Activated CD4-positive, alpha-beta T cell treated with anti-CD3 and anti-CD28 coated beads for 48 hours (primary cell): ENCODE measurements at places on chromosomes 7 and 10.

- DNase-seq: no peak
These were observed 7.0 kb downstream of the WDR91 start for GRCh38 chr7:135204341-135204749.

GRCh38 chr7:92835261-92835850, 1.0 kb downstream of the CDK6 start:
- peak; percentile 71 for DNase-seq

DNA sequence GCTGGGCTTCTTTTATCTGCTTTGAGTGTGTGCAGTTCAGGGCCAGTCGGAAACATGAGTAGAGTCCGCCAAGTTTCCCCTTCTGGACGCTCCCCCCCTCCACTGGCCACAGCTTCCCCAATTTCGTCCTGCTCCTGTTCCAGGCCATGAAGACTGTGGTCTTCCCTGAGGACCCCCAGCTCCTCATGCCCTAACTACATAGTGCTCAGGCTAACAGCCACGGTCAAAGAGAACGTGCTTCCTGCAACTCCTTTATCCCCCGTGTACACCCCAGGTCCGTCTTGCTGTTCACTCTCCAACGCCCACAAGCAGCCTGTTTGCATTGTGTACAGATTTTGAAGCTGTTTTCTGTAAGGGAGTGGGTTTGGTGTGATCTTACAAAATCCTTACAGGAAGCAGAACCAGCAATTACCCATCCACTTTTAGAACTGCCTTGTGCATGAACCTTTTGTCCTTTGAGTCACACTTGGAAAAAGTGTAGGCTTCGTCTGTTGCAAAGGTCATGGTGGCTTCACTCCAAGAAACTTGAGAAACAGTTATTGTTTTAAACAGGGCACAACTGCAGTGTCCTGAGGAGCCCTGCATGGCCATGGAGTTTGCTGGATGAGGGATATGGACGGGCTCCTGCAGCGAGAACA, 77.0 kb upstream of the FAM20C start:
- DNase-seq: no peak

GRCh38 chr7:158160199-158160598, 427.4 kb downstream of the PTPRN2 start:
- DNase-seq: no peak

DNA sequence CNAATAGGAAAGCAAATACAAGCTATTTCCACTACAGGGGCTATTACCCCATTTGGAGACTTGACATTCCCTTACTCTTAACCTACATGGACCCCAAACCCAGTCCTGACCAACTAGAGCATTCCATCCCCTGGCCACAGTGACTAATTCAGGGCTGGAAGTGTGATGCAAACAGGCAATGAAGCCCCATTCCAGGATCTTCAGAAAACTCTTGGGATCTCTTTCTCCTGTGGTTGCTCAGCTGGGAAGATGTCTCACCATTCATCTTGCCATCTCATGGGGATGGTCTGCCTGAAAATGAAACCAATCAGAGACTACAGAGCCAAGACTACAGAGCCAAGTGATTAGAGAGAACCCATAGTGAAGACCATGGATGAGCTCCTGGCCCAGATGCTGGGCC, 206.2 kb downstream of the ZNF365 start:
- no peak for DNase-seq

- DNase-seq: no peak
These were observed 861.5 kb downstream of the ANKRD7 start for GRCh38 chr7:119086026-119086425.

DNA sequence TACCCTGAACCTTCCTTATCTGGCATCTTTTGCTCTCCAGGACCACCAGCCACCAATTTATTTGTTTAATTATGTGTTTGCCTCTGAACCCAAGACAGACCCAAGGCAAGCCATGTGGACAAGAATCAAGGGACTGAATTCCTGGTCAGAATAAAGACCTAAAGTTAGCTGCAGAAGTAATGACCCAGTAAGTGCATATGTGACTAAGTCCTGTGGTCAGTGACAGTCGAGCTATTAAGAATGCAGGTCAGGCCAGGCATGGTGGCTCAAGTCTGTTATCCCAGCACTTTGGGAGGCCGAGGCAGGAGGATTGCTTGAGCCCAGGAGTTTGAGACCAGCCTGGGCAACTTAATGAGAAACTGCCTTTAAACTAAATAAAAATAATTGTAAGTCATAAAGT, 139.4 kb downstream of the CCDC71L start:
- no peak for DNase-seq

GRCh38 chr10:124952123-124952522, 10.2 kb downstream of the ZRANB1 start:
- no peak for DNase-seq

- no peak for DNase-seq
These were observed 52.4 kb upstream of the FAM204A start for GRCh38 chr10:118394301-118395200.

DNA sequence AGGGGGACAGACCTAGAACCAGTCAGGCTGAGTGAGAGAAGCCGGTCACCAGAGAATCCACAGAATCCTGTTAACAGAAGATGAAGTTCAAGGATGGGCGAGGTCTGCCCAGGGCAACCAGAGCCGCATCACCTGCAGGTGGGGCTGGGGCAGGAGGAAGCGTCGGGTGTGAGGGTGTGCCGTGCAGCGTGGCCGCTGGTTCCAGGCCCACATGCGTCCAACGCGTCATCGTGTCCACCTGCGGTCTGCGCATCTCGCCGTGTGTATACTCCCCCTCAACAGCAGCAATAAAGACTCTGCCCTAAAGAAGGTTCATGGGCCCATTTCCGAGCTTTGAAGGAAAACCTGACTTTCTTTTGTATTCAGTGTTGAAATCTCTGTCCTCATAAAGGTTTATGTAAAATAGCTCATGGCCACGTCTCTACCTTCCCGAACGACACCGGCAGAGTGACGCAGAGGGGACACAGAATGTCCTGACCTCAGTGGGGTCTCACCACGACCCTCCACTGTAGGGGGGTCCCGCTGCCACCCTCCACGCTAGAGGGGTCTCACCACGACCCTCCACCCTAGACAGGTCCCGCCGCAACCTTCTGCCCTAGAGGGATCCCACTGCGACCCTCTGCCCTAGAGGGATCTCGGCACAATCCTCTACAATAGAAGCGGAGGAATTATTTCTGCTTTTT, 446.9 kb downstream of the PTPRN2 start:
- DNase-seq: no peak

GRCh38 chr10:77943121-77943901, 16.8 kb upstream of the DLG5 start:
- DNase-seq: no peak

GRCh38 chr7:15781944-15782343, 95.5 kb upstream of the MEOX2 start:
- no peak for DNase-seq

DNA sequence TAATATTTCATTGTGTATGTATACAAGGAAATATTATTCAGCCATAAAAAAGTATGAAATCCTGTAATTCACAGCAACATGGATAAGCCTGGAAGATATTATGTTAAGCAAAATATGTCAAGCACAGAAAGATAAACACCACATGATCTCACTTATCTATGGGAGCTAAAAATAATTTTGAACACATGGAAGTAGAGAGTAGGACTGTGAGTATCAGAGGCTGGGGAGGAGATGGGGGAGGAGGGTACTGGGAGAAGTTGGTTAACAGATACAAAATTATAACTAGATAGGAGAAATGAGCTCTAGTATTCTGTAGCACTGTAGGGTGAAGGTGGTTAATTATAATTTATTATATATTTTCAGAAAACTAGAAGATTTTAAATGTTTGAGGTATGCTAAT, 132.7 kb downstream of the DOCK4 start:
- no peak for DNase-seq

GRCh38 chr7:33628894-33629293, 276.4 kb upstream of the BMPER start:
- DNase-seq: no peak

GRCh38 chr7:158401295-158401694, 186.3 kb downstream of the PTPRN2 start:
- DNase-seq: no peak

DNA sequence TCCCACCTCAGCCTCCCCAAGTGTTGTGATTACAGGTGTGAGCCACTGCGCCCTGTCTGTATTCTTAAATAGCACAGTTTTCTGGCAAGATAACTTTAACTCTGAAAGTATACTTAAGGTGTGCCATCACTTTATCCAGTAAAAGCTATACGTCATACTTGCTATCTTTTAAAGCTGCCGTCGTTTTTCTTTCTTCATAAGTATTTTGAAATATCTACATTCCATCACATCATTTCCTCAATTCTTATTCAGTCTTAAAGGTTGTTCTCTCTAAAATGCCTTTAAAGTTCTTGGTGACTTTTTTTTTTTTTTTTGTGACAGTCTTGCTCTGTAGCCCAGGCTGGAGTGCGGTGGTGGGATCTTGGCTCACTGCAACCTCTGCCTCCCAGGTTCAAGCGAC, 34.7 kb downstream of the PTPN12 start:
- DNase-seq: no peak

DNA sequence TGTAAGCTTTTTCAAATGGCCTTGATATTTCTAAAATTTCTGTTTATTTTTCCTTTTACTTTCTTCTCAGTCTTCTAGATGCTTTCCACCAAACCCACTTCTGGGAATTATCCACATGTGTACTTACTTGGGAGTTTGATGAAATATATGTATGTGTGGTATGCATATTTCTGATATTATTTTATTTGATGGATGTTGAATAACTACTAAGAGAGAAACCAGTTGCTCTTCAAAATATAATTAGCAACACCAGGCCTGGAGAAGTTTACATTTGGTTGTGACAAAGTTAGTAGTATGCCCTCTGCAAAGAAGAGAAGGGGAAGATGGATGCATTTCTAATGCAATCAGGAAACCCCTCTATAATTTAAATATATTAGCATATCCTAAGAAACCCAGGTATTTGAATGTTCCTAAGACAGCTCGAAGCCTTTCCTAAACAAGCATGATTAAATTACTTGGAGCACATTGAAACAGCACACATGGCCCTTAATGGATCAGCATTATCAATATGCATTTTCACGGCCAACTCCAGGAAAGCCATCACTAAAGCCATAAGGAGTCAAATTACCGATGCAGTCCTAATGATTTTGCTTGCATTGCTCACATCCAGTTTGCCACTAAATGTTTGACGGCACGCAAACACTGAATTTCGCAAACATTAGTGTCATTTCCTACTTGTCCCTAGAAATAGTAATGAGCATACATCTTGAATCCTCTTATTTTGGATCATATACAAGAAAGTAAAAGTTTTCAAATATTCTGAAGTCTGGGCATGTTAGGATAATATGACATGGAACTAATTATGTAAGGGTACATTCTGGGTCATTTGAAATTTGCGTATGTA, 393.8 kb downstream of the EXOC4 start:
- no peak for DNase-seq

- peak; percentile 25 for DNase-seq
These were observed 256.7 kb downstream of the AGMO start for GRCh38 chr7:15305002-15305600.

- DNase-seq: no peak
These were observed 178.8 kb downstream of the TPK1 start for GRCh38 chr7:144656965-144657517.

DNA sequence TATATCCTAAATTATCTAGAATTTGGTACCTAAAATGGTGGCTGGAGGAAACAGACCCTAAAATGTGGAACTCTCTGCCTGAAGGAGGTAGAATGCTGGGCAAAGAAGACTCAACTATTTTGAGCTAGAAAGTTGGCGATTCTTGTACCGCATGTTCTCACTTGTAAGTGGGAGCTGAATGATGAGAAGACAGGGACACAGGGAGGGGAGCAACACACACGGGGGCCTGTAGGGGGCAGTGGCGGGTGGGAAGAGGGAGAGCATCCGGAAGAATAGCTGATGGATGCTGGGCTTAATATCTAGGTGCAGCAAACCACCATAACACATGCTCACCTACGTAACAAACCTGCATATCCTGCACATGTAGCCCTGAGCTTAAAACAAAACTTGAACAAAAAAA, 250.6 kb downstream of the CALN1 start:
- no peak for DNase-seq

- no peak for DNase-seq
These were observed 167.7 kb upstream of the KCTD7 start for GRCh38 chr7:66460921-66461361.

- no peak for DNase-seq
These were observed 101.6 kb downstream of the DLG5 start for GRCh38 chr10:77824908-77825307.

DNA sequence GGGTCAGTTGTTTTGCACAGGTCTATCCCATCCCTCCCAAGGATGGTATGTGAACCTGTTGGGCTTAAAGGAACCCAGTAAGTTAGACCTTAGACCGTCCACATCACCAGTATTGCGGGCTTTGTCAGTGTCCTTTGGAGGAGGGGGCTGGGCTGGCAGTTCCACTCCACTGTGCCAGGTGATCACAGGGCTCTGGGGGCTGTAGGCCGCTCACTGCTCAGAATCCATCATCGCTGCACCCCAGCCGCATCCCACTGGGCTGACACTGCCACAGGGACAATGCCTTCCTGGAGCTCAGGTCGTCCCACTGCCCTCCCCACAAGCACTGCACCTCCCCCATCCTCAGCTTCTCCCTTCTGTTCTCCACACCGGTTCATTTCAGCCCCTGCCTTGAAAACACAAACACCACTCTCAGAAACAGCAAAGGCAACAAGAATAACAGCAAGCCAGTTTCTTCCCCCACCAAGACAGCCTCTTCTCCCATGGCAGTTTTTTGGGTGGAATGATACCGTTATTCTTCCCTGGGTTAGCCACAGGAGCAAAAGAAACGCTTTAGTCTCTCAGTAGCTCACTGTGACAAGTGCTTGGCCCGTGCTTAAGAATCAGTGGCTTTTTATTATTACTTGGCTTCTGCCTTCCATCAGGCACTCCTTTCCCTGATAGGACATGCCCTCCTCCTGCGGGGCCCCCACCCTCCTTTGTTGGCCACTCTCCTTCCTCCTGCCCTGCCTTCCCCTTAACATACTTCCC, 111.2 kb downstream of the GRK5 start:
- DNase-seq: no peak

DNA sequence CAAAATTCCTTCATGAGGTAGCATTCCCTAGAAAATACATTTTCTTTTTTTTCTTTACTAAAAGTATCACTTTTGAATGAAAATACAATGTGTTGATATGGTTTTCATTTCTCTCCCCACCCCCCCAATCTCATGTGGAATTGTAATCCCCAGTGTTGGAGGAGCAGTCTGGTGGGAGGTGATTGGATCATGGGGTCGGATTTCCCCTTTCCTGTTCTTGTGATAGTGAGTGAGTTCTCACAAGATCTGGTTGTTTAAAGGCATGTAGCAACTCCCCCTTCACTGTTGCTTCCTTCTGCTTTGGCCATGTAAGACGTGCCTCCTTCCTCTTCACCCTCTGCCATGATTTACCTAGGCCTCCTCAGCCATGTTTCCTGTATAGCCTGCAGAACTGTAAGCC, 790.3 kb upstream of the KCND2 start:
- DNase-seq: no peak

- DNase-seq: no peak
These were observed 4.7 kb downstream of the MTERF1 start for GRCh38 chr7:91875851-91876250.

GRCh38 chr7:55343860-55344606, 21.1 kb upstream of the LANCL2 start:
- no peak for DNase-seq

GRCh38 chr7:28874001-28874400, 84.1 kb downstream of the TRIL start:
- DNase-seq: no peak

- DNase-seq: no peak
These were observed 19.3 kb downstream of the EIF3A start for GRCh38 chr10:119061352-119061751.

- DNase-seq: no peak
These were observed 188.6 kb downstream of the CUX1 start for GRCh38 chr7:102005933-102006480.

- DNase-seq: no peak
These were observed 34.4 kb upstream of the AGR3 start for GRCh38 chr7:16916105-16916639.

- peak; percentile 28 for DNase-seq
These were observed 63.1 kb upstream of the ZPBP start for GRCh38 chr7:50156163-50156562.
